ENCODE measurements at places on chromosomes 2 and 18.

DNA sequence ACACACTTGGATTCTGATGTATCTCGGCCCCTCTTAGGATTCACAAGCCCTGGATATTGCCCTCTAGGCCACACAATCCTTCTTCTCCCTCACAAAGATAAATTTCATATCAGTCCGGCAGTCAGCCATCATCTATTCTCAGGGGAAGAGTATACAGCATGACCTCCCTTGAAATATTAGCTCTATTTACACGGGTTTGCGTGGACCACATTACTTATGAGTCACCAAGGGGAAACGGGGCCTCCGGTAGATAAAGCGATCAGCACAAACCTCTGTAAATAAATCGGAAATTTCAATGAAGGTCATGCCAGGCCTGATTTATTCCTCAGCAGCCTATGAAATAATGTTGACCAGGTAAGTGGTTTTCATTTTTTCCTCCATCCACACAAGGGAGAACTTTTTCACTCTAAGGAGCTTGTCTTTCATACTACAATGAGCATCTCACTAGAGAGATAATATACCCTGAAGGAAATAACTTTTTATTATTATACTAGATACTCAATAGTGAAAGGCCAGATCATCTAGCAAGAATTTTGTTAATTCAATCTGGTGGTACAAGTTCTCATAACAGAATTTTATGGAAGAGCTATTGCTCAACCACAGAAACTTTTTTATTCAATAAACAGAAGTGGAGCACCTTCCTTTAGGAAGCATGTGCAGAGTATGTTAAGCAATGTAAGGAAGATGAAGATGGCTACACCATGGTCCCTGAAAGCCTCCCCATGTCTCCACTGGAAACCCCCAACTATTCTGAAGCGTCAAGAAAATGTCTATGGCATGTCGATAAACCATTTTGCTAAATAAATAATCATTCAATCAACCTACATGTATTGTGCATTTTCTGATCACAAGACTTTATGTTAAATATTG lies 125.2 kb upstream of the PIK3C3 start:
- DNase-seq, result no peak

DNA sequence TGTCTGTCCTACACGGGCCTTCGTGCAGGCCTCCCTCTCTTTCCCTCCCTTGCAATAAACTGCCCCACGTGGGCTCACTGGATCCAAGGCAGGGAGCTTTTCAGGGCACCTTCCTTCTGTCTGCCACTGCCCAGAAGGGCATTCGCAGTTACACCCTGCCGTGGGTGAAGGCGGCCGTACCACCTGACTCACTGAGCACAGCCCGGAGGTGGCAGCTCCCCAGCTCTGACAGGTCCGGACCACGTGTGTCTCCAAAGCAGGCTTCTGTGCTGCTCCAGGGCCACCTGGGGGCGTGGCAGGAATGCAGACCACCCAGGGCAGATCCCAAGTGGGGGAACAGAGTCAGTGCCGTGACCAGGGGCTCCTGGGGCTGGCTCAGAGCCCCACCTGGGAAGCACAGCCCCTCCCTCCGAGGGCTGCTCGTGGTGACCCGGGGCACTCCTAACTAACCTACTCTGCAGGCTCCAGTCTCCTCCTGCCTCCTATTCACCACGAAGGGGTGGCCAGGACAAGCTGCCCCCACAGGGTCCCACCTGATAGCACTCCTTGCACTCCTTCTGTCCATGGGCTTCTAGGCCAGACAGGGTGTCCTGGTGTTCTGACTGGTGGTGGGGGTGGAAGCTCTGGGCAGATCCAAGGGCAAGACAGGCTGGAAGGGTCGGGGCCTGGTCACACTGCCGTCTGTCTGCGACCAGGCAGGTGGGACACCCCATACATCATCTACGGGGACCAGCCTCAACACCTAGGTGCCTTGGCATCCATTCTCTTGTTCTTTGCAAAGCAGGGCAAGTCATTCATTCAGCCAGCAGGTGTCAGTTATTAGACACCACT lies 9.7 kb downstream of the SNED1 start:
- no peak for DNase-seq

GRCh38 chr18:74282755-74283554 lies 8.8 kb downstream of the CYB5A start:
- no peak for DNase-seq

- peak; percentile 81 for DNase-seq
These were observed 90.1 kb downstream of the DPP4 start for GRCh38 chr2:161983866-161984265.

GRCh38 chr2:43943323-43943722 lies 52.5 kb downstream of the LRPPRC start:
- DNase-seq, result no peak
